GM23338 (cell line): ENCODE measurements at places on chromosomes 7 and 10.

- no peaks in the 10 kb centered on the region for H3K36me3 ChIP-seq
- H3K4me3 ChIP-seq = no peak overlapping the region
- DNase-seq = no peak
- H3K4me1 ChIP-seq = peaks cover 6% of the 10 kb centered on the region; the same call in 1 of the 2 replicates
- H3K27me3 ChIP-seq = no peaks in the 10 kb centered on the region
Measured at GRCh38 chr7:38127216-38128207, 50.5 kb upstream of the STARD3NL start.

- no peak overlapping the region for H3K4me3 ChIP-seq
- H3K27ac ChIP-seq = no peak overlapping the region
- no peaks in the 10 kb centered on the region for H3K27me3 ChIP-seq
- H3K4me1 ChIP-seq = no peaks in the 10 kb centered on the region
Measured at GRCh38 chr7:50164559-50165170, 71.6 kb upstream of the ZPBP start.

DNA sequence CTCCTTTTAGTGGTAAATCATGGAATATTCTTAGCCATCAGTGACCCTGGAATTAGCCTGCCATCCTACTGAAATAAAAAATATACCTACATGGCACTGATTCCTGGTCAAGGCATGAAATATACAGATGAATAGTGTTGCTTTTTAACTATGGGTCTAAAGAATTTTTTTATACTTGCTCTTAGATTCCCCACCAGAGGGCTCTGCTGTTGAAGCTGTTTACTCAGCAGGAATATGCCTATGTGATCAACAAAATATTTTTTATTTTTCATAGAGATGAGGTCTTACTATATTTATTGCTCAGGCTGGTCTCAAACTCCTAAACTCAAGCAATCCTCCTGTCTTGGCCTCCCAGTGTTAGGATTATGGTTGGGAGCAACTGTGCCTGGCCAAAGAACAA, 13.5 kb downstream of the ZC3HC1 start:
- no peaks in the 10 kb centered on the region for H3K4me1 ChIP-seq
- no peak overlapping the region for H3K27ac ChIP-seq
- H3K27me3 ChIP-seq = no peaks in the 10 kb centered on the region
- peaks cover 14% of the 10 kb centered on the region; the same call in 1 of the 2 replicates for H3K36me3 ChIP-seq

GRCh38 chr7:137413901-137414300, 70.4 kb upstream of the PTN start:
- H3K4me1 ChIP-seq = no peaks in the 10 kb centered on the region
- H3K27ac ChIP-seq = no peak overlapping the region
- no peaks in the 10 kb centered on the region for H3K36me3 ChIP-seq
- no peak for DNase-seq
- H3K27me3 ChIP-seq = no peaks in the 10 kb centered on the region

DNA sequence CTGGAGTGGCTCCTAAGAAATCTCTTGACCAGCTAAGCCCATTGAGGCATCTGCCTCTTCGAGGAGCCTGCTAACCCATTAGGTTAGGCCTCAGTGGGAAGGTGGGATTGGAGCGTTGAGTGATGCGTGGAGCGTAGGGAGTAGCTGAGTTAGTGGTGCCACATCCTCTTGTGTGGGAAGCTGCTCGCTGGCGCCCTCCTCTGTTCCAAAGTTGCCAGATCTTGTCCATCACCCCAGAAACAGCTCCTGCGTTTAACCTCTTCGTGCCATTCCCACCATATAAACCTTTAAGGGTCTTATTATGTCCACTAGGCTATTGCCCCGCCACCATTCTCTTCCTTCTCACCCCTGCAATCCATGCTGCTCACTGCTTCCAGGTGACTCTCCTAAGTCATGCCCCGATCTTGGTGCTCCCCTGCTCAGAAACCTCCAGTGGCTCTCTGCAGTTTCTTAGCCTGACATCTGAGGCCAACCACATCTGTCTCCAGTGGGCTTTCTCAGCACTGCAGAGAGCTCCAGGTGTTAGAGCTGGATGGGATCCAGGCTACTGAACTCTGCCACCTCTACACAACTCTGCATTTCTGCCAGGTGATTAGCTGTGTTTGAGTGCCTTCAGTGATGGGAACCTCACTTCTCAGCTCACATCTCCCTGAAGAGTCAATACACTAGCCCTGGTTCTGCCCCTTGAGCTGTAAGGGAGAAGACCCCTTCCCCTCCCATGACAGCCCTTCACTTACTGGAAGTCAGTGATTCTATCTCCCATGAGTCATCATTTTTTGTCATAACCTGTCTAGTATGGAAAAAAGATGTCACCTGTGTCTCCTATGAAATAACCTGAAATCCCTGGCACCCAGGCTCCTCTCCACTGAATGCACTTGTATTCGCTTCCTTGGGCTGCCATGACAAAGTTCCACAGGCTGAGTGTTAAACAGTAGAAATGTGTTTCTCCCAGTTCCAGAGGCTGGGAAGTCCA, 65.0 kb upstream of the FGFR2 start:
- no peak overlapping the region for H3K27ac ChIP-seq
- no peaks in the 10 kb centered on the region for H3K27me3 ChIP-seq
- no peak overlapping the region for H3K4me3 ChIP-seq
- peaks cover 6% of the 10 kb centered on the region; the same call in 1 of the 2 replicates for H3K4me1 ChIP-seq

GRCh38 chr7:158395349-158395748, 192.3 kb downstream of the PTPRN2 start:
- no peaks in the 10 kb centered on the region for H3K36me3 ChIP-seq
- H3K4me3 ChIP-seq = no peak overlapping the region
- H3K27me3 ChIP-seq = no peaks in the 10 kb centered on the region

- no peak overlapping the region for H3K4me3 ChIP-seq
- H3K27ac ChIP-seq = no peak overlapping the region
- no peak for DNase-seq
- H3K27me3 ChIP-seq = no peaks in the 10 kb centered on the region
- H3K4me1 ChIP-seq = no peaks in the 10 kb centered on the region
Measured at GRCh38 chr7:119374436-119374835, 898.5 kb upstream of the KCND2 start.

DNA sequence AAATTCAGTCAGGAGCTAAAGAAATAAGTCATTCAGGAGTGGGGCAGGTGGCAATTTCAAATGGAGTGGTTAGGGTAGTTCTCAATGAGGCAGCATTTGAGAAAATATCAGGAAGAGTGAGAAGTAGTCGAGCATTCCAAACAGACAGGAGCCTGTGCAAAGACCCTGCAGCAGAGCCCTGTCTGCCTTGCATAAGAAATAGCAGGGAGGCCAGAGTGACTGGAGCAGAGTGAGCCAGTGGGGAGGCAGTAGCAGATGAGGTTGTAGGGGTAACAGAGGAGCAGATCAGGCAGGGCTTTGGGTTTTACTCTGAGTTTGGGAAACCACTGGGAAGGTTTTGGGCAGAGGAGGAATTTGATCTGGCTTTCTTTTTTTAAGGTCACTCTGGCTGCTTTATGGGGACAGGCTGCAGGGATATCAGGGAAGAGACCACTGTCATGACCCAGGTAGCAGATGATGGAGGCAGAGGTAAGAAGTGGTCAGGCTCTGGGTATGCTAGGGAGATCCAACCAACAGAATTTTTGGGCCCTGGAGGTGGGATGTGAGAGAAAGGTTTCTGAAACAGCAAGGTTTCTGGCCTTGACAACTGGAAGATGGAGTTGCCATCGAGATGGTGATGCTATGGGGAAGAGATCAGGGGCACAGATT, 1.3 kb upstream of the BLVRA start:
- H3K27me3 ChIP-seq = peaks cover 35% of the 10 kb centered on the region
- peaks cover 3% of the 10 kb centered on the region; the same call in 1 of the 2 replicates for H3K4me1 ChIP-seq
- peak overlapping the region; percentile 82 for H3K4me3 ChIP-seq
